Right renal cortex interstitium (tissue), 3 donors: ENCODE measurements at places on chromosomes 5 and 9. TPM values are rescaled to one million over a fixed set of nuclear protein-coding genes. Genes with fewer than 3 reads are reported as not detected.

Gene PCDHA9
- not detected for polyA plus RNA-seq

Gene NDST1
- polyA plus RNA-seq = 54.2 TPM

Gene TAS2R1
- not detected for polyA plus RNA-seq

Gene CARD6
- polyA plus RNA-seq = 3.4 TPM

Gene HDAC3
- 95.4 TPM for polyA plus RNA-seq
